ENCODE measurements at places on chromosomes 3 and 15. TPM values are rescaled to one million over a fixed set of nuclear protein-coding genes. Genes with fewer than 3 reads are reported as not detected.

UNC13C gene
- total RNA-seq = not detected

ECE2 gene
- 11.7 TPM for total RNA-seq

DNA sequence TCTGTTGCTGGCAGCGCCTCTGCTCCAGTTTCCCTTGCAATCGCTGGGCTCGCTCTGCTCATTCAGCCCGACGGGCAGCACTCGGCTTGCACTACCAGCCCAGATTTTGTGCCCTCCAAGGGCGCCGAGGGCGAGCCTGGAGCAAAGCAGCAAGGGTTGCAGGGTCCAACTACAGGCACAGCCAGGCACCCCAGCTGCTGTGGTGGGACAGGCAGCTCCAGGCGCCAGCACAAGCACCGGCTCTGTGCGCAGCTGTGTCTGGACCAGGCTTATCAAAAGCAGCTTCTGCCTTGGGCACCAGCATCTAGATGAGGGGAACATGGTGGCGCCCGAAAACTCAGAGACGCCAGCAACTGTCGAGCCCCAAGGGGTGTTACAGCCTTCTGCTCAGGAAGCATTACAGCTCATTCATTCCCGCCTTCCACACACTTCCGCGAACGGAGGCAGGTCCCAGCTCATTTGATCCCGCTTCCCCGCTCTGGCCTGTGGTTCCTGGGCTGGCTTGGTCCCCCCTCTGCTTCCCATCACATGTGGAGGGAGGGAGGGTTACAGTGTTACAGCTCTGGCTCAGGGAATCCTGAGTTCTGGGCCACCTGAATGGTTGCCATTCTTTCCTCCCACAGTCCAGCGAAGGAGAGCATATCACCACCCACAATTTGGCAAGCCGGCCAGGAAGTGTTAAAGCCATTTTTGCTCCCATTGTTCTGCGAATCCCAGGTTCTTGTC, 409.9 kb upstream of the ALCAM start:
- no peaks in the 10 kb centered on the region for H3K4me1 ChIP-seq
- no peaks in the 10 kb centered on the region for H3K27me3 ChIP-seq
- no peak overlapping the region for H3K27ac ChIP-seq

IQCF2 gene
- not detected for total RNA-seq

DNA sequence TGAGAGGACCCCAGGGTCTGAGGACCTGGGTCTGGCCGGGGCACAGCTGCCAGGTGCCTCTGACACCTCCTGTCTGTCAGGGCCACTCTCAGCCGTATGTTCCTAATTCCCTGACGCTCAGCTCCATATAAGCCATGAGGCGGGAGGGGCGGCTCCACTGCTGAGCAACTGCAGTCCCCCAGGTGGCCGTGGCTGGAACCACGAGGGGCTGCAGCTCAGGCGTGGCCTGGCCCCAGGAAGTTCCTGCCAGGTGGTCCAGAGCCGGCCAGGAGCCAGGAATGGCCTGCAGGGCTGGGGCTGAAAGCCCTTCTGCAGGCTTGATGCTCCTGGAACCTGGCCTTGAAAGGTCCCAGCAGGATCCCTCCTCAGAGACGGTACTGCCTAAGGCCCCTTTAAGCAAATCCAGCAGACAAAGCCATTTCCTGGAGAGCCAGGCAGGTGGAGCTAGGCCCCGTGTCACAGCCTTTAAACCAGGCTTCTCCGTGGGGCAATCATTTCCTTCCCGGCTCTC, 118.0 kb downstream of the CHSY1 start:
- H3K4me3 ChIP-seq = no peak overlapping the region
- DNase-seq = no peak
- no peaks in the 10 kb centered on the region for H3K27me3 ChIP-seq
- H3K36me3 ChIP-seq = no peaks in the 10 kb centered on the region

ARGFX gene
- total RNA-seq = not detected

SI gene
- total RNA-seq = not detected

SLC24A5 gene
- not detected for total RNA-seq

GRCh38 chr3:23728601-23729117, 77.1 kb upstream of the UBE2E1 start:
- H3K27ac ChIP-seq = no peak overlapping the region
- DNase-seq = no peak
- no peaks in the 10 kb centered on the region for H3K27me3 ChIP-seq
- no peaks in the 10 kb centered on the region for H3K36me3 ChIP-seq

DNA sequence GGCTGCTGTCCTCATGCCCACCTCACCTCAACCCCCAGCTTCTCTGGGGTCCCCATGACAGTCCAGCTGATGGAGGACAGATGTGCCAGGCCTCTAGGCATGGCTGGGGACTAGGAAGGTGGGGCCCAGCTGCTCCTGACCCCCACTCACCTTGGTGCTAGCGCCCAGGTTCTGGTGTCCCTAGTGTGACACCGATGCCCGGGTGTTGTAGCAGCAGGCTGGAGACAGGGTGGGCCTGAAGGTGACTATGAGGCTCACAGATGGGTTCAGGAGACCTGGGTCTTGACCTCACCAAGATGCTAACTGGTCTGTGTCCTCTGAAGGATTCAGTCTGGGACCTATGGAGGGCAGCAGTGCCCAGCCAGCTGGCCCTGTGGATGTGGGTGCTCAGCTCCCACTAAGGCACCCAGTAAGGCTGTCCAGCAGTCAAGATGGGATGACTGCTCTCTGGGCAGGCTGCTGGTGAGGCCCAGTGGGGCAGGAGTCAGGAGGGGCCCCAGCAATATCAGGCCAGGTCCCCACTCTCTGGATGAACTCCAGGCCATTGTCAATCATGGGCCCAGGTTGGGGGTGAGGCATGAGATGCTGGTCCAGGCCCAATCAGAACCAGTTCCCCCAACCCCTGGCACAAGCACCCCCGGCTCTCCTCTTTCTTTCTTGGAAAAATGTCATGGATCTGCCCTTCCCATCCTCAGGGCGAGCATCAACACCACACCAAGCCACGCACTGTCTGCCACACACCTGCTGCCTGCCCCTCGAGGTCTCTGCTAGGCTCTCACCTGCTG, 33.0 kb downstream of the ALDH1L1 start:
- H3K36me3 ChIP-seq = no peaks in the 10 kb centered on the region
- H3K4me1 ChIP-seq = no peaks in the 10 kb centered on the region
- H3K4me3 ChIP-seq = no peak overlapping the region
- no peak for DNase-seq

GRCh38 chr15:73541479-73541878, 91.7 kb downstream of the NPTN start:
- DNase-seq = no peak
- H3K4me3 ChIP-seq = no peak overlapping the region
- H3K36me3 ChIP-seq = no peaks in the 10 kb centered on the region

- DNase-seq = no peak
- H3K36me3 ChIP-seq = no peaks in the 10 kb centered on the region
- H3K27ac ChIP-seq = no peak overlapping the region
- no peaks in the 10 kb centered on the region for H3K27me3 ChIP-seq
Observed at GRCh38 chr3:131303848-131304247, 77.7 kb upstream of the NUDT16 start.

- H3K4me1 ChIP-seq = peaks cover 25% of the 10 kb centered on the region
- H3K4me3 ChIP-seq = no peak overlapping the region
- no peak for DNase-seq
- no peaks in the 10 kb centered on the region for H3K27me3 ChIP-seq
Observed at GRCh38 chr15:91936182-91936775, 82.8 kb downstream of the SLCO3A1 start.

DNA sequence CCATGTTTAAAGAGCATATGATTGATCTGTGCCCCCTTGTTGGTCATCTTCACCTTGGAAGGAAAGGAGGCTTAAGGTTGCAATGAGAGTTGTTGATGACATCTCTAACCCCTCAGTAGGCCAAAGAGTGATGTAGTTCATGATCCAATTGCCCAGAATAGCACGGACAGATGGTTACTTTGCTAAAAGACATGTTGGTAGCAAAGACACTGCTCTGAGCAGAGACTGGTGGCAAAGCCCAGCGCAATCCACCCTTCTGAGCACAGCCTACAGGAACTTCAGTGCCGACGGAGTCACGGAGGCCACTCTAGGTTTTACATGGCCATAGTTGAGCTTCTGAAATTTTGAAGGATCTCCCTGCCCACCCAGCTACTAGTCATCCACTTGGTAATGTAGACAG, 21.8 kb downstream of the FBXO45 start:
- DNase-seq = no peak
- H3K27ac ChIP-seq = no peak overlapping the region
- H3K27me3 ChIP-seq = no peaks in the 10 kb centered on the region
- H3K4me1 ChIP-seq = no peaks in the 10 kb centered on the region
- H3K4me3 ChIP-seq = no peak overlapping the region
- peaks cover 3% of the 10 kb centered on the region for H3K36me3 ChIP-seq

DNA sequence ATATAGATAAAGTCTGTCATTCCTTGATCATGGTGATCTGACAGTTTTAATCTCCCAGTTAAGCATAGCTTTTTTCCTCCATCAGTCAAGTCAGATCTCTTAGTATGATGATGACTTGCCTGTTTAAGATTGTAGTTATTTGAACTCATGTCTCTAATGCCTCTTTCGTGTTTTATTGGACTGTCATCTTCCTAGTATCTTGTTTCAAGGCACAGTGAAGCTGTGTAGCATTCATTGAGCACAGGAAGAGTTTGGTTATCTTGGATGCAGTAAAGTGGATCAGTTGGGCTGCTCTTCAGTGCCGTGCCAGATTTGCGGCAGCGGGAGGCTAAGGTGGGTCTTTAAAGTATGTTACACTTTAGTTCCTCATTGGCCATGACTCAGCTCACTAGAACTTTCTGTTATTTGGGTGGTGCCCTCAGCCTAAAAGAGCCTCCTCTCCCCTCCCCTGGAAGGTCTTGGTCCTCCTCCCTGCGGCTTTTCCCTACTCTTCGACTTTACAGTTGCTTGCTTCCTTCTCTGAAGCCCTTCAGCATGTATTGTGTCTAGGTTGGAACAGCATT, 45.7 kb upstream of the SKOR1 start:
- peaks cover 13% of the 10 kb centered on the region for H3K4me1 ChIP-seq
- H3K27ac ChIP-seq = no peak overlapping the region
- no peaks in the 10 kb centered on the region for H3K36me3 ChIP-seq
- no peak for DNase-seq
- no peaks in the 10 kb centered on the region for H3K27me3 ChIP-seq

DNA sequence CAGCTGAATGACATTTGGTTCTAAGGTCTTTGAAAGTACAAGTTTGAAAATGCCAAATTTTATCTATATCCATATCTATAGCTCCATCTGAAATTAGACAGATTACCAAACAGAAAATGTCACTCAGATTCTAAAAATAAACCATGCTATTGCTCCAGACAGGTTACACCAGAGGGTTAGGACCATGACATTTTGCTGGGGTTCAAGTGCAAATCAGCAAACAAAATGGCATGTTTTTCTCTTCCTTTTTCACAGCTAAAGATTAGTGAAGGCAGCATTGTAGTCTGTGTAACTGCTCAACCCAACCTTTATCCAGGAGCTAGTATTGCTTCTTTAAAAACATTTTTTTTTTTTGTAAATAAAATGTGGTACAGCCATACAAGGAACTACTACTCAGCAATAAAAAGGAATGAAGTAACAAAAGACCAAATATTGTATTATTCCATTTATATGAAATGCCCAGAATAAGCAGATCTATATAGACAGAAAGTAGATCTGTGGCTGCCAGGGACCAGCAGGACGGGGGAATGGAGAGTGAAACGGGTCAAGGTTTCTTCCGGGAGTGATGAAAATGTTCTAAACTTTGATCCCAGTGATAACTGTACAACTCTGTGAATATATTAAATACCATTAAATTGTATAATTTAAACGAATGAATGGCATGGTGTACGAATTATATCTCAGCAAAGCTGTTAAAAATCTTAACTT, 18.2 kb downstream of the VGLL4 start:
- no peak overlapping the region for H3K27ac ChIP-seq
- H3K4me1 ChIP-seq = peaks cover 35% of the 10 kb centered on the region
- H3K27me3 ChIP-seq = no peaks in the 10 kb centered on the region

ASB14 gene
- total RNA-seq = not detected

DNA sequence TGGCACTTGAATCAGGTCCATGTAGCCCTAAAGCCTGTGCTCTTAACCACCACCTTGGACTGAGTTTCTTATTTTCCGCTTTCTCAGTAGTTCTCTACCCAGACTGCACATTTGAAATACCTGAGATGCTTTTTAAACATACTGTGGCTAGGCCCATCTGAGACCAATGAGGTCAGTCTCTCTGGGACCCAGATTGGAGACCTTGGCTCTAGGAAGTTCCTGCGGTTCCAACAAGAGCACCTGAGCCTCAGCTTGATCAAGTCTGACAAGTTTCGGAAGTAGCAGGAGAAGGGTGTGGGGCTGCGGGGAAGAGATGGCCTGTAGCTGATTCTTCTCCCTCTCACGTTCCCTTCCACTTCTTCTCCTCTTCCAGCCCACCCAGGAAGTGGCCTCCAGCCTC, 11.5 kb upstream of the TSEN2 start:
- H3K27me3 ChIP-seq = no peaks in the 10 kb centered on the region
- H3K4me3 ChIP-seq = no peak overlapping the region
- no peak overlapping the region for H3K27ac ChIP-seq
- no peak for DNase-seq

GRCh38 chr15:39018966-39019365, 454.4 kb upstream of the RASGRP1 start:
- H3K27ac ChIP-seq = no peak overlapping the region
- H3K27me3 ChIP-seq = no peaks in the 10 kb centered on the region
- DNase-seq = no peak
- no peaks in the 10 kb centered on the region for H3K36me3 ChIP-seq
- no peaks in the 10 kb centered on the region for H3K4me1 ChIP-seq

ACP3 gene
- 0.33 TPM for total RNA-seq

GRCh38 chr3:179116816-179117215, 31.3 kb upstream of the PIK3CA start:
- H3K27me3 ChIP-seq = no peaks in the 10 kb centered on the region
- H3K27ac ChIP-seq = no peak overlapping the region
- no peak for DNase-seq
- H3K36me3 ChIP-seq = no peaks in the 10 kb centered on the region
- H3K4me3 ChIP-seq = no peak overlapping the region
- H3K4me1 ChIP-seq = no peaks in the 10 kb centered on the region

GRCh38 chr15:60326824-60327654, 70.7 kb downstream of the ANXA2 start:
- H3K27ac ChIP-seq = no peak overlapping the region
- no peaks in the 10 kb centered on the region for H3K36me3 ChIP-seq
- DNase-seq = peak; percentile 38
- no peak overlapping the region for H3K4me3 ChIP-seq
- H3K4me1 ChIP-seq = no peaks in the 10 kb centered on the region
- no peaks in the 10 kb centered on the region for H3K27me3 ChIP-seq

LRRC34 gene
- not detected for total RNA-seq

NAALADL2 gene
- 6.2 TPM for total RNA-seq

- no peak overlapping the region for H3K27ac ChIP-seq
- no peaks in the 10 kb centered on the region for H3K27me3 ChIP-seq
- H3K4me1 ChIP-seq = no peaks in the 10 kb centered on the region
Observed at GRCh38 chr3:143753456-143753855, 94.8 kb downstream of the SLC9A9 start.

GPR171 gene
- 0.78 TPM for total RNA-seq
